ENCODE measurements at places on chromosomes 16 and 17.

- no peak for DNase-seq
Observed at GRCh38 chr17:31459716-31460115, 68.2 kb downstream of the RAB11FIP4 start.

DNA sequence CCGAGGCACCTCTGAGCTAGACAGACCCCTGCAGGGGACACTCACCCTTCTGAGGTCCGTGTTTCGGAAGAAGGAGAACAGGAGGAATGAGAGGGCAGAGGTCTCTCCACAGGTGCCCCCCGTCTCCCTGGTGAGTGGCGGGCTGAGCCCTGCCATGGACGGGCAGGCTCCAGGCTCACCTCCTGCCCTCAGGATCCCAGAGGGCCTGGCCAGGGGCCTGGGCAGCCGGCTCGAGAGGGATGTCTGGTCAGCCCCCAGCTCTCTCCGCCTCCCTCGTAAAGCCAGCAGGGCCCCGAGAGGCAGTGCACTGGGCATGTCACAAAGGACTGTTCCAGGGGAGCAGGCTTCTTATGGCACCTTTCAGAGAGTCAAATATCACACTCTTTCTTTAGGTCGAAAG, 62.8 kb downstream of the DHRS7C start:
- DNase-seq = no peak

DNA sequence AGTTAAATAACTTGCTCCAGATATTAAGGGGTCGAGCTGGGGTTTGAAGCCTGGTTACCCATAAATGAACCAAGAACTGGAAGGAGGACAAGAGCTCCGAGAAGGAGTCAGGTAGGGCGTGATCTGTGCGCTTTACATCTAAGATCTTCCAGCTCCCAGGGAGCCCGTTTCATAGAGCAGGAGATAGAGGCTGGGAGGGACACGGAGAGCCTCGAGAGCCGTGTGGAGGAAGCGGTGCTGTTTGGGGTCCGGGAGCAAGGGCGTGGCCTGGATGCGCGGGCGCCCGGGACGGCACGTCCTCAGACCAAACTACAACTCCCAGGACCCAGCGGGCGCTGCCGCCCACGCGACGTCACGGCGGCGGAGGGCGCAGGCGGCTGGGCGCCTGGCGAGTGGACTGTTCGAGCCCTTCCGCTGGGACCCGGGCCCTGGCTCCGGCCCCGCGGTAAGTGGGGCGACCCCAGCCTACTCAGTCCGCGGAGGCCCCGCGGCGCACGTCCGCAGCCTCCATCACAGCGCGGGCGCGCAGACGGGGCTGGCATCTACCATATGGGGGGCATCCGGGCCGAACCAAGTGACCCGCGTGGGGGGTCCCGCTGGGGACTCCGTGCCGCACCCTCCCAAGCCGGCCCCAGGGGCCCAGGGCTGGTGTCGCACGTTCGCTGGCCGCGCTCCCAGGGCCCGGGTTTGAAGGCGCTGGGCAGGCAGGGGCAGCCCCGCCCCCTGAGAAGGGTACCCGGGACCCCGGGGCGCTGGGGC, at the start of gene BCKDK:
TSS of gene BCKDK (plus strand) at position 352 of the 759 bp plus-strand sequence. CDS start 838 bp downstream, outside the sequence.
- peak; percentile 38 for DNase-seq

GRCh38 chr16:50025537-50025931, 509 bp downstream of the CNEP1R1 start:
- DNase-seq = no peak

DNA sequence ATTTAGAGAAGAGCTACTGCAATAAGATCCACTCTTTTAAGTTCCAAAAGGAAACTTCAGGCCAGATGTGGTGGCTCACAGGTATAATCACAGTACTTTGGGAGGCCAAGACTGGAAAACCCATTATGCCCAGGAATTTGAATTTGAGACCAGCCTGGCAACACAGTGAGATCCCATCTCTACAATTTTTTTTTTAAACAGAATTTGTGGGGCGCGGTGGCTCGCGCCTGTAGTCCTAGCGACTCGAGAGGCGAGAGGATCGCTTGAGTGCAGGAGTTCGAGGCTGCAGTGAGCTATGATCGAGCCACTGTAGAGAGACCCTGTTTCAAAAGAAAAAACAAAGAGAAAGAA, 793 bp downstream of the COG7 start:
- no peak for DNase-seq

- DNase-seq = no peak
Observed at GRCh38 chr17:65634533-65634932, 73.1 kb upstream of the AXIN2 start.

DNA sequence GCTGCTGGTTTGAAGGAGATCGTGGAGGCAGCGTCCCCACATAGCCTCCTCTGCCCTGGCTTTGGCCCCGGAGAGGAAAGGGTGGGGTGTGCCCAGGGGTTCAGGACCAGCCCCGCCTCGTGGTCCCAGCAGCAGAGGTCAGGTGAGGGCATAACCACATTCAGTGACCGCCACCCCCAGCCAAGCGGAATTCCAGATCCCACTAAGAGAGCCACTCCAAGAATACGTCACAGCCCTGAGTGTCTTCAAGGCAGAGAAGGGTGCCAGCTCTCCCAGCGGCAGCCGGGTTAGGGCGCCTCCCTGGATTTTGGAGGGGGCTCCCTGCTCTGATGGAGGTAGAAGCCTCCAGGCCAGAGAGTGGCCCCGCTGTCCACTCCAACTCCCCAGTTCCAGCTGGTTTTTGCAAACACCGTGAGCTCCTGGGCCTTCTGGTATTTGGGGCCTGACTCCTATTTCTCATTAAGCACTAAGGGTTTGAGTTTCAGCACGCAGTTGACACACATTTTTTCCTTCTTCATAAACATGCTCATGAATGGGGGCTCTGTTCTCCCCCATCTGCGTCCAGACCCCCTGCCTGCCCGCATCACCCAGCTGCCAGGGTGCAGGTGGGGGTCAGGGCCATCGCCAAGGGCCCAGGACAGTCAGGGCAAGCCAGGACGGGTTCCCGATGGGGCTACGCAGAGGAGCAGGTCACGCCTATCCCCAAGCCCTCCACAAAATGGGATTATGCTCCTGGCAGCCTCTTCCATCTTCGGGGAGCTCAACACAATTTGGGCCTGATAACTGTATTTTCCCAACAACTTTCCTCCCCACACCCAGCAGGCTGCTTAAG, 98.4 kb upstream of the PLCG2 start:
- DNase-seq = no peak

- no peak for DNase-seq
Observed at GRCh38 chr17:66955821-66956220, 8.7 kb upstream of the CACNG4 start.

DNA sequence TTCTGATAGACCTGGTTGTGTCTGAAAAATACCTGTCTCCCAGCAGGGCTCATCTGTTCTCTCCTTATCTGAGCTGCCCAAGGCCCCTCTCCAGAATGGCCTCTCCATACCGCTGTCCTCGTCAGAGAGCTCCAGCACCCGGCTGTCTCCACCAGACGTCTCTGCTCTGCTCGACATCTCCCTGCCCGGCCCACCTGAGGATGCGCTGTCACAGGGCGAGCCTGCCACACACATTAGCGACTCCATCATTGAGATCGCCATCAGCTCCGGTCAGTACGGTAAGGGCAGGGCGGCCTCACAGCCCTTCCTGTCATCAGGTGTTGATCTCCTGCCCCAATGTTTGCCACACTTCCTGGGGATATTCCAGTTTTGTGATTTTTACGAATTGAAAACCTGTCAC, 10.2 kb upstream of the JPT2 start:
- no peak for DNase-seq

DNA sequence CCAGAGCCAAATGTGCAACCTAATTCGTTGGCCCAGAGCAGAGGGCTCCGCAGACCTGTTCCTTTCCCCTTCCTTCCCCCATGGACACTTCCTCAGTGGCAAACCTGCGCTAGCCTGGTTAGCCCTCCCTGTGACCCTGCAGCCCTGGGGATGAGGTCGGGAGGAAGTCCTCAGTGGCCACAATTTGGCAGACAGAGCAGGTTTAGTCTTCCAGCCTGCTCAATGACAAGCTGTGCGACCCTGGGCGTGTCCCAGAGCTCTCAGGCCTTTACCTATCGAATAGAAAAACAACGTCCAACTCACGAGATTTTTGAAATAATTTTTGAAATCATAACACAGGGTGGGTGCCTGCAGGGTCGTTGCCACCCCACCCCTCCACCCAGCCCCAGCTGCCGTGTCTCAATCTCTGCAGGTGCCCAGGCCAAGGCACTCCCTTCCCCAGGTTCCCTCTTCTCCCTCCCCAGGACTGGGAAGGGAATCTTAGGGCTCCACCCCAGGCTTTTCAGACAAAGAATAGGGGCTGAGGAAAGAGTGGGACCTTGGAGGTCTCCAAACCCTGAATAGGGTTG, 1.4 kb downstream of the HBM start:
- DNase-seq = no peak

- no peak for DNase-seq
Observed at GRCh38 chr17:63826468-63827001, 696 bp upstream of the PSMC5 start.

DNA sequence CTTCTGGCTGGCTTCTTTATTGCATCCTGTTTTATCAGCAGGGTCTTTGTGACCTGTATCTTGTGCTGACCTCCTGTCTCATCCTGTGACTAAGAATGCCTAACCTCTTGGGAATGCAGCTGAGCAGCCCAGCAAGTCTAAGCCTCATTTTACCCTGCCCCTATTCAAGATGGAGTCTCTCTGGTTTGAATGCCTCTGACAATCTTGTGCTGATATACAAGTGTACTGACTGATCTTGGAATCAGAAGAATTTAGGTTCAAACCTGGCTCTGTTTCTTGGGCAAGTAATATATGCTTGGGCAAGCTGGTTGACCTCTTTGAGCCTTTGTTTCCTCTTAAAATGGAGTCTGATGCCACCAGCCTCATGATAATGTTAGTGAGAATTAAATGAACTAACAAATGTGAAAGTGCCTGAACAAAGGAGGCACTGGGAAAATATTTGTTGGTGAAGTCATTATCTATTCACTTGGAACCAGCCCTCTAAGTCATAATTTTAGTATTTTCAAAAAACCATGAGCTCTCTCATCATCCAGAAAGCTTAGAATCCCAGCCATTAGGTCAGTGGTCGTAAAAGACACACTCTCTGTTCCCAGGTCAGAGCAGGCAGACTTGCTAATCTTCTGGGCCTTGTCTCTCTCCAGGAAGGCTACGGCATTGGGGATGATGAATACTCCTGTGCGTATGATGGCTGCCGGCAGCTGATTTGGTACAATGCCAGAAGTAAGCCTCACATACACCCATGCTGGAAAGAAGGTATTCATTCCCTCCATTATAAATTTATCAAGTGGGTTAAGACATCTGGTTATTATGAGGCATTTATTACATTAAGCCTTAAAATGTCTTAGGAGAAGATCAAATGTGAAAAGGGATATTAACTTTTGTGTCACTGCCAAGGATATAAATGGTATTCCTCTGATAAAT, 18.1 kb upstream of the ARL2BP start:
- DNase-seq = no peak

GRCh38 chr16:17939122-17939536, 397.4 kb downstream of the NPIPA8 start:
- DNase-seq = no peak

- DNase-seq = no peak
Observed at GRCh38 chr17:40027614-40028012, 12.4 kb downstream of the CSF3 start.

DNA sequence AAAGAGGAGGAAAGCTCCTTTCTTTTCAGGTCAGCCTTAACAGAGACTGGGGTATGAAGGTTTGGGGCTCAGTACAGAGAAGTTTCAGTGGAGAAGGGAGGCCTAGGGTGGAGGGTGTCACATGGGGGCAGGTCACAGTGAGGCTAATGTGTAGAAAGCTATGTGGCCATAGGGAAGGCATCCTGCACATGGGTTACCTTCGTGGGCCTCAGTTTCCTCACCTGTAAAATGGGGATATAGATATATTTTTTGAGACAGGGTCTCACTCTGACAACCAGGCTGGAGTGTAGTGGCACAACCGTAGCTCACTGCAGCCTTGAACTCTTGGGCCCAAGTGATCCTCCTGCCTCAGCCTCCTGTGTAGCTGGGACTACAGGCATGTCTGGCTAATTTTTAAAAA, 41.8 kb downstream of the EMP2 start:
- no peak for DNase-seq

DNA sequence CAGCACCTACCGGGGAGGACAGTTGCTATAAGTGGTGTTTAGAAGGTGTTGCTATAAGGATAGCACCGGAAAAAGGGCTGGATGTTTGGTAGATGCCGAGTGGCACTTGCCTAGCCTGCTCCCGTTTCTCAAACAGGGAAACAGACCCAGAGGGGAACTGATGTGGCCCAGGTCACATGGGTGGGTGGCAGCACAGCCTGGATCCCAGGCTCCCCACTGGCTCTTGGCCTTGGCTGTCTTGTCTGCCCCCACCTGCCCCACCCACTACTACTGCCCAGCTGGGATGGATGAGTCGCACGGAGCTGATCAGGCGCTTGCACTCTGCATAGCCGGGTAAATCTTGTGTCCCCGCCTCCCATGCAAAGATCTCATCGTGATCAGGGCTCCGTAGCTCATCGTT, 7.2 kb downstream of the SMTNL2 start:
- no peak for DNase-seq

- no peak for DNase-seq
Observed at GRCh38 chr17:63282455-63282854, 163.7 kb downstream of the CYB561 start.

DNA sequence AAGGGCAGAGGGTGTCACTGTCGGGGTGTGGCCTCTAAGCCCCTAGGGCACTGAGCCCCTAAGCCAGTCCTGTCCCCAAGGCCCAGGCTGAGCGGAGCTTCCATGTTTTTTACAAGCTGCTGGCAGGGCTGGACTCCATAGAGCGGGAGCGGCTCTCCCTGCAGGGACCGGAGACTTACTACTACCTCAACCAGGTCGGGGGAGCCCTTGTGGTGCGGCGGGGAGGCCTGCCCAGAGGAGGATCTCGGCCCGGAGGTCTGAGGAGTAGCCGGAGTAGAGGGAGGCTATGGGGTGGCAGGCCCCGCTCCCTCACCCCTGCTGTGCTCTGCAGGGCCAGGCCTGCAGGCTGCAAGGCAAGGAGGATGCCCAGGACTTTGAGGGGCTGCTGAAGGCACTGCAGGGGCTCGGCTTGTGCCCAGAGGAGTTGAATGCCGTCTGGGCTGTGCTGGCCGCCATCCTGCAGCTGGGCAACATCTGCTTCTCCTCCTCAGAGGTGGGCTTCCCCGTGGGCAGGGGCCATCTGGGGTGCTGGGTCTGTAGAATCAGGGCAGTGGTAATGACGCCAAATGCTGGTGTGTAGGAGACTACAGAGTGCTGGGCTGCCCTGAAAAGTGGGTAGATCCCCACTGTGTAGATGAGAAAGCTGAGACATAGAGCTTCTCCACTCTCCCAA, 4.9 kb downstream of the MYO15B start:
- no peak for DNase-seq

DNA sequence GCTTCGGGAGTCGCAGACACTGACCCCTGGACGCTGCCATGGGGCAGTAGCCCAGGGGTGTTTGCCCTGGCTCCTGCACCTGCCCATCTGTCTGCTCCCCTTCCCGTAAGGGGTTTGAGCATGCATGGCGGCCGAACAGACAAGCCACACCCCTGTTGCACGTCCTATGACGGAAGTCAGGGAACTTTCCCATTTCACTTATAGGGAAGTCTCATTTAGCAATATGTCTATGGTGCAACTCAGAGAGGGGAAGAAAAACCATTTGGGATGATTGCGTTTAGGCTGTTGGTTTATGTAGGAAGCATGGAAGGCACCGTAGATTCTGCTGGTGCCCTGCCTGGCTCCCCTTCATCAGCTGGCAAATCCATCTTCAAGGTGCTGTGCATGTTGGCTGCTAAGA, 112.5 kb downstream of the HAPSTR1 start:
- no peak for DNase-seq

- no peak for DNase-seq
Observed at GRCh38 chr17:17741349-17742023, 60.2 kb downstream of the RAI1 start.

All from NCI-H524 treated with DMSO at 0.1 percent for 48 hours (cell line).